SK-N-MC (cell line): ENCODE measurements at places on chromosomes 1 and 21.

GRCh38 chr1:119946724-119947123, 50.4 kb upstream of the ADAM30 start:
- no peak for DNase-seq

DNA sequence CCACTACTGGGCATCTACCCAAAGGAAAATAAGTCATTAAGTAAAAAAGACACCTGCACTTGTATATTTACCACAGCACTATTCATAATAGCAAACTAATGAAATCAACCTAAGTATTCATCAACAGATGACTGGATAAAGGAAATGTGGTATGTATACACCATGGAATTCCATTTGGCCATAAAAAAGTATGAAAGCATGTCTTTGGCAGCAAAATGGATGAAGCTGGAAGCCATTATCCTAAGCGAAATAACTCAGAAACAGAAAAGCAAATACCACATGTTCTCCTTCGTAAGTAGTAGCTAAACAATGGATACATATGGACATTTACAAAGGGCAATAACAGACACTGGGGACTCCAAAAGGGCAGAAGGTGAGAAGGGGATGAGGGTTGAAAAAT, 485.7 kb upstream of the BRINP3 start:
- no peak for DNase-seq

DNA sequence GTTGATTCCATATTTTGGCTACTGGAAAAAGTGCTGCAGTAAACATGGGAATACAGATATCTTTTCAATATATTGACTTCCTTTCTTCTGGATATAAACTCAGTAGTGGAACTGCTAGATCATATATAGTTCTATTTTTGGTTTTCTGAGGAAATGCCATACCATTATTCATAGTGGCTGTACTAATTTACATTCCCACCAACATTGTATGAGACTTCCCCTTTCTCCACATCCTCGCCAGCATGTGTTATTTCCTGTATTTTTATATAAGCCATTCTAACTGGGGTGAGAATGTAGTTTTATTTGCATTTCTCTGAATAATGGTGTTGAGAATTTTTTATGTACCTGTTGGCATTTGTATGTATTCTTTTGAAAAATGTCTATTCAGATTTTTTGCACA, 385.2 kb downstream of the NUF2 start:
- peak; percentile 28 for DNase-seq

DNA sequence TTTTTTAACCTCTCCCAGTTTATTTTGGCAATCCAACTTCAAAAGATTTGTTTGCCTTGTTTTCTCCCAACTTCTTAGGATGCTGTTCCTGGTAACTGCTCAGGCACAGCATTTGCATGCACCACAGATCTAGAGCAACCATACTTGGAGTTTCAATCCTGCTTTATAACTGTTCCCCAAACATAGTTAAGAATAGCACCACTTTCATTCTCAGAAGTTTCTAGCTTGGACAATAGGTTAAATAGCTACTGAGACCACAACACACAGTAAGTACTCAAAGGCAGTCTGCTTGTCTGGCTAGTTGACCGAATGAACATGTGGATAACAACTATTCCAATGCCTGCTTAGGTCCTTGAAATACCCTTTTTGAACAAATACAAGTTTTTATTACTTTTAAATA, 76.8 kb downstream of the FOXJ3 start:
- no peak for DNase-seq

GRCh38 chr1:20099533-20099932, 19.8 kb downstream of the PLA2G2D start:
- DNase-seq = no peak

GRCh38 chr1:160116283-160117147, 956 bp downstream of the ATP1A2 start:
- no peak for DNase-seq

DNA sequence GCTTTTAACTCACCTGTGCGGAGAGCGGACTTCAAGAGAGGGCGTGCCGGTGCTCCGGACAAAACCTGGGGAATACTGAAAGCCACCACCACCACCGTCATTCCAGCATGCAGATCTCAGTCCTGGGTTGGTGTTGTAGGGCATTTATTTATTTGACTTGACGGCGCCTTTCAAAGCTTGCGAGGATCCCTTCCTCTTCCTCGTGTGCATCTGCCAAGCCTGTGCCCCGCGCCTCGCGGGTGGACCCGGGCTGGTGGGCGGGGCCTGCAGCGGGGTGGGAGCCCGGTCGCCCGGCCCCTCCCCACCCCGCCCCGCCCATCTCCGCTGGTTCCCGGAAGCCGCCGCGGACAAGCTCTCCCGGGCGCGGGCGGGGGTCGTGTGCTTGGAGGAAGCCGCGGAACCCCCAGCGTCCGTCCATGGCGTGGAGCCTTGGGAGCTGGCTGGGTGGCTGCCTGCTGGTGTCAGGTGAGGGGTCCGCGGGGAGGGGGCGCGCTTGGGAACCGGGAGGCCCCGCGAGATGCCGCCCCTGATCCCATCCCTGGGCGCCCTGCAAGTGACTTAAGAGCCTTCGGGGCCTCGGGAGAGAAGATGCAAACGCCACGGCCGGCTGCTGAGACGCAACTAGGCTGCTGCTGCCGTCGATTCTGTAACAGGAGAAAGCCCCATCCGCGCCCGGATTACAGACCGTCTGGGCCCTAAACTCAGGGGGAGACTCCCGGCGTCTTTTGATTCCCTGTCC, at the start of gene IL10RB:
Gene IL10RB (plus strand): TSS at position 318 of the 739 bp plus-strand sequence. CDS start 99 bp downstream, at position 417.
- no peak for DNase-seq

DNA sequence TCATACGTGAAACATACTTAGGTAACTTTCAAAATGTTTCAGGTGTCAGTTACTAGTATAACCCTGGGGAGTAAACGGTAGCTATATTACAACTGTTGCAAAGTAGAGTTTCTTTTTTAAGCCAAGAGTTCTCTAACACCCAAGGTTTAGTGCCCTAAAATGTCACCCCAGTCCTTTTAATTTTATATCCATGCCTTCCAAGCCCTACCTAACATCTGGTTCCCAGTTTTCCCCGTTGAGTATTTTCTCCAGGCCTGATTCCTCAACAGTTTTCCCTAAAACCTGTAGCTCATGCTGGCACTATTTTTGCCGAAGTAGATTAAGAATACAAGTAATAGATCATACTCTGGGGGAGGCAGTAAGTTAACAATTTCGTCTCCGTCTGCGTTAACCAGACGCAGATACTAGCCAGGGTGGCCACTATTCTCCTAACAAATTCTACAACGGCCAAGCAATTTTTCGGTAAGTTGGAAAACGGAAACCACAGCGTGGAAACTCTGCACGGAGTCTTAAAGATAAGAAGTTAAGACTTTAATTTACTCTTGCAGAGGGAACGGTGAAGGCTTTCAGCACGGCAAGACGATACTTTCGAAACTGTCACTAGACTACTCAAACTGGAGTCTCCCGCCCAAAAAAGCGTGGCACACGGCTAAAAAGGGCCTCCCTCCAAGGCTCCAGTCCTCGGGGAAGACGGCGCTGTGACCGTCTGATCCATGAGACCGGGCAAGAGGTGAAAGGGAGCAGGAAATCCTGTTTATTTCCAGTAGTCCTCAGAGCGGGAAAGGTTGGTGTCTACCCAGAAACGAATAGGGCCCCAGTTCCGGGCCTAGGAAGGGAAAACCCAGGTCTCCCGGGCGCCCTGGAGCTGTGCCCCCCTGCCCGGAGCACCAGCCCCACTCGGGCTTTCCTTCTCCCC, 945 bp downstream of the SRSF4 start:
- DNase-seq = no peak

GRCh38 chr1:154453161-154453560, 48.0 kb downstream of the IL6R start:
- no peak for DNase-seq

DNA sequence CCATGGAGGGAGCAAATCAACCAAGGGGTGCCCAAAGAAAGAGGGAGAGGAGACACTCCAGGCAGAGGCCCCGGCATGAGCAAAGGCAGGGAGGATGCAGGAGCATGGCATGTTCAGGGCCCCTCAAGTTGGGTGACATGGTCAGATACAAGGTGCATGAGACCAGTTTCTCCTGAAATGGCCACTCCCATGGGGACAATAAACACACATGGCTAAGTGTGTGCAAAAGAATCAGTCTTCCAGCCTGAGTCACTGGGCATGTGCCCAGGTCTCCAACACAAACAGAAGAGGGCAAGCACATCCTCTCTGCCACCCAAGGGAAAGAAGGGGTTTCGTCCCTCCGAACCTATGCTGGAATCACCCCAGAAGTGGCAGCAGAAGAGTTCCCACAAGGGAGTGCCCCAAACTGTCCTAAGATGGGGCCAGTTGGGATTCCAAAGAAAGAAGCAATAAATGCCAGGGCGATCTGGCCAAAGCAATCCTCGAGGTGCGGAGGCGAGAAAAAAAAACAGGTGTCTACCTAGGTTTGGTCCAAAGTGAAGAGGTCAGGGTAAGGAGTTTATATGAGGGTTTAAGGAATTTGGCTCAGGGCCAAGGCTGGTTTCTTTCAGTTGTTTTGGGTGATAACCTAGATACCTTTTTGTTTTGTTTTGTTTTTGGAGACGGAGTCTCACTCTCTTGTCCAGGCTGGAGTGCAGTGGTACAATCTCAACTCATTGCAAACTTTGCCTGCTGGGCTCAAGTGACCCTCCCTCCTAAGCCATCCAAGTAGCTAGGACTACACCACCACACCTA, 13.2 kb downstream of the CASP9 start:
- DNase-seq = no peak

DNA sequence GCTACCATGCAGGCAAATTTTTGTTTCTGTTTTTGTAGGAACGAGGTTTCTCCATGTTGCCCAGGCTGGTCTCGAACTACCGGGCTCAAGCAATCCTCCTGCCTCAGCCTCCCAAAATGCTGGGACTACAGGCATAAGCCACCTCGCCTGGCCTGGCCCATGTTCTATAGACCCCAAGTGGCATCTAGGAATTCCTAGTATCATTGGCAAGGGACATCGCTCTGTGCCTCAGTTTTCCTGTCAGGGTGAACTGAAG, 14.5 kb downstream of the NES start:
- no peak for DNase-seq

DNA sequence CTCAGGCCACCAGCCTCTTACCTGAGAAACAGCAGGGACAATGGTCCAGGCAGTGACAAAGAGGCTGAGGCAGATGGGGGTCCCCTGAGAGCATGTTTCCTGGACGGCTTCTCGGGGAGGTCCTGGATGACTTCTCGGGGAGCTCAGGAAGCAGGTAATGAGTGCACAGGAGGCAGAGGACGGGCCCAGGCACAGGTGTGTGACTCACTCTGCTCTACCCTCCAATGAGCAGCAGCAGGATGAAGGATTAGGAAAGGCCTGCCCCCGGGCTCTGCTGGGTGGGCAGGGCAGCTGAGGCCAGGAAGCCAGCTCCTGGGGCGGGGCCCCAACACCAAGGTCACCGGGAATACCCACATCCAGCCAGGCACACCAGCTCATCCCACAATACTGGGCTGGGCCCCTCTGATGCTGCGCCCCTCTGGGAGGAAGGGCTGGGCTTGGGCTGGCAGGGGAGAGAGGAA, 17.2 kb upstream of the PTAFR start:
- no peak for DNase-seq

GRCh38 chr1:47395433-47395832, 20.7 kb upstream of the FOXE3 start:
- no peak for DNase-seq

DNA sequence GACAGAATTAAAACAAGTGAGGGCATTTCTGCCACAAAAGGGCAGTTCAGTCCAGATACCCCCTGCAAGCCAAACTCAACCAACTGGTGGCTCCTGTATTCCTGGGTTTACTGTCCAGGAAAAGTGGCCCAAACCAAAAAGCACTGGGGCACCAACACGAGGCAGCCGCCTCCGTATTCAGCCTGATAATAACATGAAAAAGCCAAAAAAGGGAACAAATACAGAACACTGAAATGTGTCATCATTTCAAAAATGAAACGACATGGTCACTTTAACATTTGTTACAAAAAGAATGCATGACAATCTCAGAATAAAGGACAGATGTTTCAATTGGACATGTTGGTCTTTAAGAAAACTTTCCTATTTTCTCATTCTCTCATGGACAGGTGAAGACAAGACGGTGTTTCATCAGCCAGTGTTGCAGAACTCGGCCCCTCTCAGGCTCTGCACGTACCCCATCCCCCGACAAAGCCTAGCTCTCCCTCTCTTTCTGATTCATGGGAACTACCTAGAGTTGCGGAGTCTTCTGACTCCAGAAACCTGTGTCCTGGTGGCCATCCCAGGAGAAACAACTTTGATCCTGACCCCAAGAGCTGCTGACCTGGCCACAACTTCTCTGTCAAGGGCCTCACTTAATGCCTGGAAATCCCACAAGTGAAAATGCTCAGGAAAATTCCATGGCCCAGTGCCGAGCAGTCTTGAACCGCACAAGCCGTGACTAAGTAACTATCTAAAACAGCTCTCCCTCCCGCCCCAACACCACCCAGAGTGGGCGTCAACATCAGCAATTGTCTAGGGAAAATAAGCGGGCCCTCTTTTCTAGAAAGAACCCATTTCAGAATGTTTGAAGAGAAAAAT, 27.1 kb downstream of the ZBTB17 start:
- DNase-seq = no peak

GRCh38 chr1:208923456-208923855, 660.1 kb upstream of the CAMK1G start:
- DNase-seq = no peak

DNA sequence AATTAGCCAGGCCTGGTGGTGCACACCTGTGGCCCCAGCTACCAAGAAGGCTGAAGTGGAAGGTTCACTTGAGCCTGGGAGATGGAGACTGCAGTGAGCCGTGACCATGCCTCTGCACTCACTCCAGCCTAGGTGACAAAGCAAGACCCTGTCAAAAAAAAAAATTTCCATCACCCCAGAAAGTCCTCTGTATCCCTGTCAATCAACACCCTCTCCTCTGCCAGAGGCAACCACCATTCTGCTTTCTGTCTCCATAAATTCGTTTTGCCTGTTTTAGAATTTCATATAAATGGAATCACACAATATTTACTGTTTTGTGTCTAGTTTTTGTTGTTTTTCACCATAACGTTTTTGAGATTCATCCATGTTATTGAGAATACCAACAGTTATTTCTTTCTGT, 141.6 kb upstream of the SLC45A1 start:
- DNase-seq = no peak

DNA sequence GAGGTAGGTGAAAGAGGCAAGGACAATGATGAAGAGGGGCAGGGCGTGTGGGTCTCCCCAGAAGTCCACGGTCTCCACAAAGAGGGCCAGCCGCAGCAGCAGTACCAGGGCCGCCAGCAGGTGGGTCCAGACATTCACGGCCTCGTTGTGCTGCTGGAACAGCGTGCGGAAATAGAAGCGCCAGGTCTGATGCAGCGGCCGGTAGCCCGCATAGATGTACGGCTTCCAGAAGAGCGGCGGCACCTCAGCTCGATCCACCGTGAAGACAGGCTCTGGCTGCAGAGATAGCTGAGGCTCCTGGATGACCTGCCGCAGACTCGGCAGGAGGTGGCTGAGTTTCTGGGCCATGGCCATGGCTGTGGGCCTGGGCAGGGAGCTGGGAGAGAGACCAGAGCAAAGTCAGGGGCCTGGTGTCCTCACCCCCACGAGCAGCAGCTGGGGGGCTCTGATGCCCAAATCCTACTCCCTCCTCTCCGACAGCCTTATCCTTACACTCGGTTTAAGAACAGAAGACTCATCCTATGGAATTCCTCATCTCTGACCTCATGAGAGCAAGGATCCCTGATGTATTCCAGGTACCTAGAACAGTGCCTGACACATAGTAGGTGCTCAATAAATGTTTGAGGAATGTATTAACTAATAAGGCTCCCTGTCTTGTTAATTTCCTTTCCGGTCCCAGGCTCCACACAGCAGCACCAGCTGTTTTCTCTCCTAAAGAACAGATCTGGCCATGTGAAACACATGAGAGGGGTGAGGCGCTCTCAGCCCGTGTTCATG, 4.4 kb upstream of the AUNIP start:
- no peak for DNase-seq
